ENCODE measurements at places on chromosomes 1 and 21.

GRCh38 chr1:204420039-204421004 lies 8.7 kb upstream of the PPP1R15B start:
- DNase-seq = no peak

DNA sequence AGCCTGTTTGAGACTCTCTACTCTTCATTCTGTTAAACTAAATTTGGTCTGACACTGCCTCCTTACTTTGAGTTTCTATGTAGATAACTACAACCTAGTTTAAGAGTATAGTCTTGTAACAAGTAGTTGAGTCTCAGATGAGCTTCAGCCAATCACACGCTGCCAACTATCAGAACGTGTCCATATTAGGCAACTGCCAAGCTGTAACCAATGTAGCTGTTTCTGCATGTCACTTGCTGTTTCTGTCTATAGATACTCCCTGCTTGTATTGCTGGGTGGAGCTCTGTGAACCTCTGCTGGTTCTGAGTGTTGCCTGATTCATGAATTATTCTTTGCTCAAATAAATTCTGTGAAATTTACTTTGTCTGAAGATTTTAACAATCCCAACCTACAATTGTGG lies 452.6 kb upstream of the NR5A2 start:
- DNase-seq = no peak

DNA sequence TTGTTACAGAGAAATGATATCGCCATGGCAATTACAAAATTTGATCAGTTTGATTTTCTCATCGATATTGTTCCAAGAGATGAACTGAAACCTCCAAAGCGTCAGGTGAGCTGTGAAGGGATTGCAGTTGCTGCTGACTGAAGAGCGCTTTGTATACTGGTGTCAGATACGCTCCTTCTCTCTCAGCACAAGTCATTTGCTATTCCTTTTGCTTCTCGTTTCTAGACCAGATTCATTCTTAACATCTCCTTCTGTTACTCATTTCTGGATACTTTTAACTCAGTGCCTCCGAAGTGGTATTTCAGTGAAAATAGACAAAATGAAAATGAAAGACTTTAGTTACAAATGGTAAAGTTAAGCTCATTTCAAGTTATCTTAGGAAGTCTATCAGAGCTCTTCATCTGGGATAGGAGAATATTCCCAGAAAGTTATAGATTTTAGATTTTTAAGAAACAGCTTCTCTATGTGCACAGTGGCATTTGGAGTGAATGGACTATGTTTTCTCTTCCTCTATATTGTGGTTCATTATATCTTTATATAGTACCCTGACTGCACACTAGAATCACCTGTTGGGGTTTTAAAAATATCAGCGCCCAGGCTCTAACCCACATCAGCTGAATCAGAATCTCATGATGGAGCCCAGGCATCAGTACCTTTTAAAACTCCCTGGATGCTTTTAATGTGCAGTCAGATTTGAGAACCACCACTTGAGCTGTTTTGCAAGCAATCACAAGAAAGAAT lies 30.3 kb upstream of the KCNQ4 start:
- no peak for DNase-seq

GRCh38 chr1:208757846-208758245 lies 513.7 kb upstream of the PLXNA2 start:
- no peak for DNase-seq

- no peak for DNase-seq
Observed at GRCh38 chr1:64685217-64685616, 59.7 kb upstream of the RAVER2 start.

GRCh38 chr1:237471377-237471776 lies 419.3 kb downstream of the ZP4 start:
- DNase-seq = no peak

GRCh38 chr1:226589008-226589733 lies 40.6 kb downstream of the STUM start:
- DNase-seq = no peak

GRCh38 chr1:160093624-160094290 lies 4.7 kb downstream of the IGSF8 start:
- DNase-seq = no peak

GRCh38 chr1:248837781-248838356 lies at the start of gene ZNF672:
ZNF672 (plus strand) TSS chr1:248838224; CDS start chr1:248847275, 9,051 bp downstream.
- peak; percentile 88 for DNase-seq

All from HEK293T (cell line).